ENCODE measurements at places on chromosomes 11 and 22.

GRCh38 chr11:81647374-81647773 lies 1086.3 kb downstream of the FAM181B start:
- no peak for DNase-seq

DNA sequence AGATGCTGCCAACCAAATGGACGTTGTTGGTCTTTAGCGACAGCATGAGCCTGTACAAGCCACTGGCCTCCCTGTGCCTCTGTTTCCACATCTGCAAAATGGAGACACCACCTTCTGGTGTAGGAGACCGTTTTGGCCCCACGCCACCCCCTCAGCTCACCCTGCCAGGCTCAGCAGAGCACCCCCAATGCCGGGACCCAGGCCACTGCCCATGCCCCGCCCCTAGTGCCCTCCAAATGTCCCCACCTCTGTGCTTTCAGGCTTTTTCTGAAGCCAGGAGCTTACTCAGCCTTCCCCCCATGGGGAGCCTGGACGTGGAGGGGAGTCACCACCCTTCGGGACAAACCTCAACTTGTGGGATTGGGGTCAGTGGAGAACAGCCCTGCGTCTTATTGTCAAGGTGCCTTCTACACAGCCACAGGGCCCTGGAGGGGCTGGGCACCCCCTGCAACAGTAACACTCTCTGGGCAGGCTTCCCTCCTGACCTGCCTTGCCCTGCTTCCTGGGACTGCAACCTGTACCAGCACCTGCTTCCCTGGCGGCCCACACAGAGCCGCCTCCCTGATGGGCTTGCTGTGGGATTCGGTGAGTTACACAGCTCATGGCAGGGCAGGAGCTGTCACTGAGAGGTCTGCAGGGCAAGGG lies 24.6 kb upstream of the RTL6 start:
- no peak for DNase-seq

GRCh38 chr22:36238373-36239149 lies 766 bp downstream of the APOL2 start:
- no peak for DNase-seq

DNA sequence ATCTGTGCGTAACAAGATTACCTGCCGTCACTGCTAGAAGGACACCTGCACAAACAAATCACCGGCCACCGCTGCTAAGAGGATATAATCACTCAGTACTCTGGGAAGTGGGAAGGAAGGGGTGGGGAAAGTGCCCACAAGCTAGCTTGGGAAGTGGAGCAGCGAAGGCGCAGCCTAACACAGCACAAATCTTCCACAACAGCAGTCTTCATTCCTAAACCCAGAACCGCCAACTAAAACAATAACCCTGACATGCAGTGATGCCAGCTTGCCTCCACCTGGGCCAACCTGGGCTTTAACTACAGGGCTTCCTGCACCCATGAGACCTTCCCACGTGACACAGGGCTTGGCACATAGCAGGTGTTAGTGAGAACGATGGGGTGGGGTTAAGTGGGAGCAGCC lies 5.1 kb downstream of the DGCR2 start:
- DNase-seq, result no peak

DNA sequence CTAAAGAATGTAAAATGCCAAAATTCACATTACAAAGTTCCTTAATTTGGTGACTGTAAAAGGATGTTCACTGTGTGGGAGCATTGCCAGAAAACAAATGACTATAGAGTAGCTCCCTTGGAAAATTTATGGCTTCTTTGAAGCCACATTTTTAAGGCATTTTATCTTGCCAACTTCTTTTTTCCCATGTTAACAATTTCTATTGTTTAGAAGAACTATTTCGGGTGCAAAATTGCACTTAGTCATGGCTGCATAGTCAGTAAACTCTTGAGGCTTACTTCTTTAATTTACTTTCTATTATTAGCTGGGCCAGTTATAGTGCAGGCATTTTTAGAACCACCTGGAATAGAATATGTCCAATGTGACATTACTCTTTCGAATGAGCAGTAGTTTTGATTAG lies 515.3 kb downstream of the JRKL start:
- no peak for DNase-seq
